Kidney glomerular epithelial cell (primary cell): ENCODE measurements at places on chromosomes 3 and 15.
A peak's percentile ranks its signal among the peaks of the same experiment; 100 is the strongest.

DNA sequence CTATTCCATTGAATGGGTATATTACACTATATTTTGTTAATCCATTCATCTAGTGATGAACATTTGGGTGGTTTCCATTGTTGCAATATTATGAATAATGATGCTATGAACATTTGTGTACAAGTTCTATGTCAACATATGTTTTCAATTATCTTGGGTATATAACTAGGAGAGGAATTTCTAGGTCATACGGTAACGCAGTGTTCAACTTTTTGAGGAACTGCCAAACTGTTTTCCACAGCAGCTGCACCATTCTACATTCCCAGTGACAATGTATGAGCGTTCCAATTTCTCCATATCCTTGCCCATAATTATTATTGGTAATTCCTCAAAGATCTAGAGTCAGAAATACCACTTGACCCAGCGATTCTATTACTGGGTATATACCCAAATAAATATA, 24.1 kb upstream of the RORA start:
- DNase-seq: no peak

DNA sequence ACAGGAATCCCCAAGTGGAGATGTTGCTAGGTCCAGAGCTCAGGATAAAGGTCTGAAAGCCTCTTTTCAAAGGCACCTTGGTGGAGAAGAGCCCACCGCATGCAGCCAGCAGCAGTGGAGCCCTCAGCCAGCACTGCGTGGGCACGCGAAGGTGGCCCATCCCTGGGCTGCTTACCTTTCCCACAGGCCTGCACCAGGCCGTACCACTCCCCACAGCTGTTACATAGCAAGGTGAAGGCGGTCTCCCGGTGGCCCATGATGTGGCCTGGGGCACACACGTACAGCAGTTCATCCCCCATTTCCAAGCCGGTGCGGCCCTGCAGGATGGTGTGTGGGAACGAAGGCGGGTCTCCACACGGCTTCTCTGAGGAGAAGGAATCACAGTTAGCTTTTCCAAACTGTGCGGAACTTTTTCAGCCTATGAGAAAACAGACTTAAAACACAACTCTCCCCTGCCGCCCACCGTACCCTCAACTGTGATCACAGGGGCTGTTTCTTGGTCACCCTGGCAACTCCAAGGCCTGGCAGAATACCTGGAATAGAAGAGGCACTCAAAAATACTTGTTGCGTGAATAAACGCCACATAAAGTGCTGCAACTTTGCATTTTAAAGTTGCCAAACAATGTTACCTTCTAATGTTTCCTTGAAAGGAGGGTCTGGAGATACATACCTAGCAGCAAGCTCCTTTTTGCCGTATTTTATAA, 43.7 kb downstream of the SUSD5 start:
- DNase-seq: no peak

DNA sequence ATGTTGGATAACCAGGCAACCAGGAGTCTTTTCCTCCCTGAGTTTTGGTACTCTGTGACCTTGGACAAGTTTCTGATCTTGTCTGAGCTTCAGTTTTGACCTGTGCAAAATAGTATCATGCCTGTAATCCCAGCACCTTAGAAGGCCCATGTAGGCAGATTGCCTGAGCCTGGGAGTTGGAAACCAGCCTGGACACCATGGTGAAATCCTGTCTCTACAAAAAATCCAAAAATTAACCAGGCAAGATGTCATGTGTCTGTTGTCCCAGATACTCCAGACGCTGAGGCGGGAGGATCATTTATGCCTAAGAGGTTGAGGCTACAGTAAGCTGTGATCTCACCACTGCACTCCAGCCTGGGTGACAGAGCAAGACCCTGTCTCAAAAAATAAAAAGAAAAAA, 114.8 kb downstream of the IL12A start:
- DNase-seq: no peak

DNA sequence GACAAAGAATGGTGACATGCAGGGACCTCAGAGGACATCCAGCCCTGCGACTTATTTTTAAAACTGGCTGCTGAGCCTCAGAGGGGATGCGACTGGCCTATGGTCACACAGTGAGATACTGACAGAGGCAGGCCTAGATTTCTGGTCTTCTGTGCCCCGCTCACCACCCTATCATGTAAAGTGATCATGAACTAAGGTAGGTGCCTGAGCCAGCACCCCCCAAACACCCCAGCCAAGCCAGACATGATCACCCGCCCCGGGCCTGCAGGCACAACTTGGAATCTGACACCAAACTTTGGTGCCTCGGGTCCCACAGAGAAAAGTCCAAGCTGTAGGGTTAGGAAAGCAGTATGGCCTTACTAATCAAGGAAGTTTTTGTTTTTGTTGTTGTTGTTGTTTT, 33.9 kb upstream of the HHATL start:
- DNase-seq: no peak

DNA sequence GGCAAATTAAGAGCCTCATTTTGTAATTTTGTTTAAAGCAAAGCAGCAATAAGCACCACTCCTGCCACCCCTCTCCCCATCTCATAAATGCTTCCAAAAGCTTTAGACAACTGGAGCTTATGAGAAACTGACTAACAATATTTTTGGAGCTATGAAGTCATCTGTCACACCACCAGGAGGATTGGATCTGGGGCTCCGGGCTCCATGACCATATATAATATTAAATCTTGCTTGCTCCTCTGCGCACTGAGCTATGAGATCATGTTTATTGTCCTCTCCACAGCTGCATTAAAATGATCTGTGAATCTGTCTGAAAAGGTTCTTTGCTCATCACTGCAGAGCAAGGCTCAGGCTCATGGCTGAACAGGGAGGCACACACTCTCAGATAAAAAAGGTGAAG, 323.7 kb downstream of the ZNF621 start:
- no peak for DNase-seq

GRCh38 chr15:57003418-57003817, 85.0 kb downstream of the TCF12 start:
- DNase-seq: peak; percentile 21

GRCh38 chr15:99613887-99614647, 48.3 kb downstream of the MEF2A start:
- DNase-seq: no peak

GRCh38 chr15:73941871-73942635, 15.8 kb downstream of the LOXL1 start:
- peak; percentile 58 for DNase-seq

GRCh38 chr3:112730210-112730609, 89.3 kb upstream of the CCDC80 start:
- DNase-seq: no peak

- DNase-seq: no peak
Observed at GRCh38 chr15:66963710-66964109, 101.7 kb upstream of the SMAD3 start.
